Thymus (tissue), 14 donors: ENCODE measurements at places on chromosomes 13 and 19. TPM values are rescaled to one million over a fixed set of nuclear protein-coding genes. Genes with fewer than 3 reads are reported as not detected.

DNA sequence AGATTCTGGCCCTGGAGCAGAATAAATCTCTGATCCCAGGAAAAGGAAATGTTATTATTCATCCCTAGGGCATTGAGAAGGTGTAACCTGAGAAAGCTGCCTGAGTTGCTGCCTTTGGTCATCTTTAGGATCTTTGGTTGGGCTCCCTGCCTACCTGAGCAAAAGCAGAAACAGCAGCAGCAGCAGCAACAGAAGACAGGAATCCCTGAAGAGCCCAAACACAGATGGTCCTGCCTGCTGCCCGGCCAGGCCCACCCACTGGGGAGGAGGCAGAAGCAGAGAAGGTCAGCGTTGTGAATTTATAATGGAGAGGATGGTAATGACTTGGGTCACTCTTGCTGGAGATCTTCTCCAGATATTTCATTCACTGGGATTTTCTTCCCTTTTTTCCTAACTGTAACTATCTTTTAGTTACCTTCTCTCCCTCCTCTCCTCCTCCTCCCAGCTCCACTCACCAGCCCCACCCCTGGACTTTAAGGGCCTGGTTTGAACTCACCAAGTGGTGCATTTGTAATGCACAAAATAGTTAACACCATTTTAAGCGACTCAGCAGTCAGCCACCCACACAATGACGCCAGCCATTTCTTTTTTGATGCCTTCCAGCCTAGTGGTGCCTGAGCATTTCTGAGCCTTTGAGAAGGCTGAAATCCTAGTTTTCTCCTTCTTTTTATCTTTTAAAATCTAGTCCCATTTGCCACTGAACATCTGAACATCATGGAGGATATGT is 91.7 kb downstream of the HSPH1 start:
- no peak for DNase-seq

DNA sequence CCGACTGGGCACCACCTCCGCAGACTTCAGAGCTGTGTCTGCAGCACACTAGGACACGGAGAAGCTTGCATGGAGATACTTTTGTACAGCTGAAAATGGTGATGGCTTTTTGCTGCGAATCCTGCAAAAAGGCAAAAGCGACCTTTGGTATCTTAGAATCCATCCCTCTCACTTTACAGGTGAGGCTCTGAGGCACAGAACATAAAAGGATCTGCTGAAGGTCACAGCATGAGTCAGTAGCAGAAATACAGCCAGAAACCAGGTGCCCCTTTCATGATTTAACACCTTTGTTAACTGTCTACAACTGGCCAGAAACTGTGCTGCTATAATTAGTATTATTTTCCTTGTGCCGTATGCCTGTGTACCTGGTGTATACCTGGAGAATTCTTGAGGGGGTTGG is 48.3 kb downstream of the EFNB2 start:
- no peak for DNase-seq

DNA sequence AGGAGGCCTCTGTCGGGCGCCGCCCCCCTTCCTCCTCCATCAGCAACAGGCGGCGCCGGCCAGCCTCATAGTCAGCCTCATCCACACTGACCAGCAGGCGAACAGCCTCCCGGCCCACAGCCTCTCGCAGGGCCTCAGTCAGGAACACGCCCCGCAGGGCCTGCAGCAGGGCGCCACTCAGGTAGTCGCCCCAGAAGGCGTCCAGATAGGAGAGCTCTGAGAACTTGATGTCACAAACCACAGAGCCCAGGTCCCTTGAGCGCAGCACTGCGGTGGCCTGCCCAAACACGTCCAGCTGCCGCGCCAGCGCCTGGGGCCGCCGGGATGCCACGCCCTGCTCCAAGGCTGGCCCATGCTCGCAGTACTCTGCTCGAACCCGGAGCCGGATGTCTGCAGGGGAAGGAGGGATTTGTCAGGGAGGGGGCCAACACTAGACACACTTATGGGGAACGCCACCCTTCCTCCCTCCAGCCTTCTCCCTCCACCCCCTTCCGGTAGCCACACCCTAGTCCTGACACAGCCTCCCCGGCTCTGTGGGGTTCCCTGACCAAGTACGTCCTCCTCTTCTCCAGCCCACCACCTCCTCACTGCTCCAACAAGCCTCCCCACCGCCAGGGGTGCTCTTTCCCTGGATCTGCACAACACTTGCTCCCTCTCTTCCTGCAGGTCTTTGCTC is 17.9 kb downstream of the DEDD2 start:
- DNase-seq: no peak

GRCh38 chr19:34126966-34127365 is 45.3 kb upstream of the LSM14A start:
- DNase-seq: no peak

DNA sequence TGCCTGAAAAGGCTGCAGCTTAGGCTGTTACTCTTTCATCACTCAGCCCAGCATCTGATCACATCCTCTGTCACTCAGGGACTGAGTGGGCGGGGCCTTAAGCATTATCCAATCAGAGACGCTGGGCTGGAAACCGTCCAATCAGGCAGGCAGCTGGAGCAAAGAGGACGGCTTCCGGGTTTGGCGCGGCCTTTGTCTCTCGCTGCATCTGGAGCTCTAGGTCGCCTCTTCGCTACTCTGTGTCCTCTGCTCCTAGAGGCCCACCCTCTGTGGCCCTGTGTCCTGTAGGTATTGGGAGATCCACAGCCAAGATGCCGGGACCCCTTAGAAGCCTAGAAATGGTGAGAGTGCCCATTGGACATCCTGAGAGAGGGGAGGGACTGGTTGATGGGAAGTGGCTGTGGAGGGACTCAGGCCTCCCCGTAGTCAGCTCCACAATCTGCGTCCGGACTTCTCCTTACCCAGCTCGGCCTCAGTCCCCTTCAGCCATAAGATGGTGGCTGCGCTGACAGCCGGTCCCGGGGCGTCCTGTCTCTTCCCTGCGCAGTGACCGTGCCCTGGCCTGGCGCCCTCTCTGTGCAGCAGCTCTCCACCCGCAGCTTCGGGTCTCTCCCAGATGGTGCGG is at the start of gene ZNF486:
TSS of gene ZNF486 (plus strand) at position 195 of the 625 bp plus-strand sequence. CDS start at position 312, 117 bp downstream.
- peak; percentile 88 for DNase-seq

DNA sequence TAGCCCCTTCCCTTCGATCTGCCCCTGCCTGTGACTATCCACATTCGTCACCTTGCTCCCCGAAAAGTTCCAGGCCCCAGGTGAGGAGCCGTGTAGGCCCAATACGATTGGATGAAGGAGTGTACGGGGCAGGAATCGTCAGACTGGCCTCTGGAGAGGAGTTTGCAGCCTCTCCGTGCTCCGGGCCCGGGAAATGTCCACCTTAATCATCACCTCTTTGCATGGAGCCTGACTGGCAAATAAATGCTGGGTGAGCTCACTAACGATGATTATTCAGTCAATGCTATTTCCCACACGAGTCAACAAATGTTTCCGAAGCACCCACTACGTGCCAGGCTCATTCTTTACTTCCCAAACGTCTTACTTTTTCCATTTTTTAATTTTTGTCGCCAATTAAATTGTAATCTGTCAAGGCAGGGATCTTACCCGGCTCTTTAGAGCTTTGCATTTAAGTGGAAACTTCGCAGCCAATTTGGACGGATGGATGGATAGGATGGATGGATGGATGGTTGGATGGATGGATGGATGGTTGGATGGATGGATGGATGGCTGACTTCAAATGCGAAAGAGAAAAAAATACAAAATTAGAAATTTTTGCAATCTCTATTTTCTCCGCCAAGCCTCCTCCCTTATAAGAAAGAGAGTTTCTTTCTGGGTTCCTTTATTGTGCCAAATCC is 45.8 kb downstream of the TGDS start:
- DNase-seq: no peak

DNA sequence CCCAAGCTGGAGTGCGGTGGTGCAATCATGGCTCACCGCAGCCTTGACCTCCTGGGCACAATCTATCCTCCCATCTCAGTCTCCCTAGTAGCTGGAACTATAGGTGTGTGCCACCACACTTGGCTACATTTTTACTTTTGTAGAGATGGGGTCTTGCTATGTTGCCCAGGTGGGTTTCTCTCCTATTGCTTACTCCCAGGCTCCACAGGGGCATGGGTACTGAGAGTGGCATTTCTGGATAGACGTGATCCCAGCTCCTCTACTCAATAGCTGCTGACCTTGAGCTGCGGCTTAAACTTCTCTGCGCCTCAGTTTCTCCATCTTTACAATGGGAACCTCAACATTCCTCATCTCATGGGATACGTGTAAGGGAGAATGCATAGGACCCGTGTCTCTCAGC is 11.6 kb downstream of the MVB12A start:
- no peak for DNase-seq

DNA sequence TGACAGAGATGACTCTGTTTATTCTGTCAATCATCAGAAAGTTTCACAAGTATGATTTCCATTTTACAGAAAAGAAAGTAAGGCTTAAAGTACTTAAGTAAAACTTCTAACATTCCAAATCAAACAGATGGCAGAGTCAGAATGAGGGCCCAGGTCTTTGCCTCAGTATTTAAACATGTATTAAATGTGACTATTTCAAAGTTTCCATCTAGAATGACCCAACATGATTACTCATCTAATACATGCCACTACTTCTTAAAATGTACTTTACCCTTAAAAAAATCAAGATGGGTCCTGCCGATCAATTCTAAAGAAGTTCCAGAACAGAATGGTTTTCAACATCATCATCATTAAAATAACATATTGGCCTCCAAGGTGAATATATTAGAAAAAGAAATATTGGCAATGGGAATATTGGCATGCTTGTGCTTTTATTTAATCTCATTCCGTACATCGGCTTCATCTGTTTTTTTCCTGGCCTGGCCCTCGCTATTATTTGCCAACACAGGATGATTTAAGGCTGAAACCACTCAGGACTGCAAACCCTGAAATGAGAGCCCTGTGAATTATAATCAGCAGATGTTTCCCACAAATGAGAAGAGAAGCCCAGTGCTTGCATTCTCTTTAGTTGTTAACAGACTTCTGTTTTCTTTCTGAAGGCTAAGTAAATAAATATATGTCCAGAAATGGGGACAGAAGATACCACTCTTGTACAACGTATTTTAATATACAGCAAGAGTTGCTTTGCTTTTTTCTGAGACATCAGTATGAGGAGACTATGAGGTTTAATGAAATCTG is 340.0 kb downstream of the DNAJC15 start:
- no peak for DNase-seq

The MAB21L1 gene
- 0.99 TPM for total RNA-seq

The NLRP4 gene
- under 0.01 TPM for total RNA-seq

The BRME1 gene
- 1.5 TPM for total RNA-seq

The COL4A1 gene
- total RNA-seq: 63.0 TPM

The LILRB4 gene
- total RNA-seq: 4.2 TPM
